Activated T-helper 1 cell treated with anti-CD3 and anti-CD28 coated beads, Interleukin-2, amount 50 U/mL, for 16 hours (primary cell): ENCODE measurements at places on chromosomes 3 and 15.

DNA sequence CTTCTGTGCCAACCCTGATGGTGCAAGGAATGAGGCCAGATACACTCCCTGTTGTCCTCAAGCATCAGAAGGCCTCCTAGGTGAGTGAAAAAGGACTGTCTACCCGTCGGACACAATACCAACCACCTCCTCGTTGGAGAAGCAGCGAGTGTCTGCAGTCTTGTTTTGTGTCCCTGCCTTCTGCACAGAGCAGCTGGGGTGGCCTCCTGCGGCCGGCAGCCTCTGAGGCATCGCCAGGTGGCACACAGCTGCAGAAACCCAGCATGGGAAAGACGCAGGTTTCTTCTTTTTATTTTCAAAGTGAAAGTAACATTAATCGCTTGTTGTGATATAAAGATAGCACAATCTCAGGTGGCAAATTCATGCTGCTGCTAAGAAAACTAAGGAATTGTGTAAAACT lies 509.9 kb downstream of the OCA2 start:
- no peak for DNase-seq

DNA sequence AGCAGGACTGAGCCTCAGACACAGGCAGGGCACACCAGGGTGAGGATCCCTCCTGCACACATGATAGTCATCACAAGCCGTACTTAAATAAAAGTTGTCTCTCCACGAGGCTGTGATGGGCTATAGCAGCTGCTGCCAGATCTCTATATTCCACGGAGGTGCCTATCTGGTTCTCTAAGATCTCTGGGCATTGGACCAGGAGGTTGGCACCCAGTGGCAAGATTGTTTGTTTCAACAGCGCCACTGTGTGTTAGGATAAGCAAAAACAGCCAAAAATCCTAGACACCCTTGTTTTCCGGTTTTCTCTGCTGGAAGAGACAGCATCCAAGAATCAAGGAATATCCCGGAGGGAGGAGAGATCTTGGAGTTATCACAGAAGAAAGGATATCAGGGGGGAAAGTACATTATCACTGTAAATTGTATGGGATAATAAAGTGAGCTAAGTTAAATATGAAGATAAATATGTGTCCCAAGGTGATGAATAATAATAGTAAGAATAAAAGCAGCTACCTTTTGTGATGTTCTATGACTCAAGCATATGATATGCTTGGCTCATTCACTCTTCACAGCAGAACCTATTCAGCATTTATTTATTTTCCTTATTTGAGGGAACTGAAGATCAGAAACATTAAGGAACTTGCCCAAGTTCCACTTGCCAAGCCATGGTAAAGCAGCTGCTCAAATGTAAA lies 90.6 kb upstream of the AKAP13 start:
- DNase-seq: no peak

DNA sequence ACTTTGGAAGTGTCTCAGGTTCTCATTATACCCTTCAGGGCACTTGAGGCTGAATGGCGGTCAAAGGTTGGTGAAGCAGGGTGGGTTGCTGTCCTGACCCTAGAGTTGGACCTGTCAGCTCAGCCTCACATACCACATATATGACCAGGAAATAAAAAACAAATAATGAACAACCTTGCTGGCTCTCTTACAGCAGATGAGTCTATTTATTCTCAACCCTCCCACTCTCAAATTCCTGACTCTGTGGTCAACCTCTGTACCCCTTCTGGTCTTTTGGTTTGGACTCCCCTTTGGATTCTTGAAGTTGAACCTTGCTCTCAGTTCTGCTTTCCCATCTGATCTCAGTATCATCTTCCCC lies 16.9 kb downstream of the PPP2R3A start:
- no peak for DNase-seq

GRCh38 chr3:14351617-14352001 lies 50.8 kb upstream of the SLC6A6 start:
- DNase-seq: no peak

DNA sequence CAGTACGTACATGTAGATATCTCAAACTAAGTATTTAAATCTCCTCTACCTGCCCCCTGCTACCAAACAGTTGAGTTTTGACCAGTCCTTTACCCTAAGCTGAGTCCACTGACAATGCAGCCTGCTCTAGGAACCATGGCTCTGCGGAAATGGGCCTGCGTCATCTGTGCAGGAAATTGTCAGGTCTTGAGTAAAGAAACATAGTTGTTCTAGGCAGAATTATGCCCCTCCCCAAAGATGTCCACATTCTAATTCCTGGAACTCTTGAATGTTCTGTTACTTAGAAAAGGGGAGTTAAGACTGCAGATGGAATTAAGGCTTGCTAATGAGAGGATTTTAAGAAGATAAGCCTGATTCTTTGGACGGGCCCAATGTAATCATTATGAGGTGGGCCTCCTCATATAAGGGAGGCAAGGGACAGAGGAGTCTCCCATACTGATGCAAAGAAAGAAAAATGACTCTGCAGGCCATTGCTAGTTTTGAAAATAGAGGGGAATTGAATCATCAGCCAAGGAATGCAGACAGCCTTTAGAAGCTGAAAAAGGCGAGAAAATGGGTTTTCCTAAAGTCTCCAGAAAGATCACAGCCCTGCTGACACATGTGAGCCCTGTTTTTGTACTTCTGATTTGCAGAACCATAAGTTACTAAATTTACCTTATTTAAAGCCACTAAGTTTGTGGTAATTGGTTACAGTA lies 5.5 kb upstream of the VGLL3 start:
- DNase-seq: no peak

GRCh38 chr15:96331144-96331944 lies 844 bp downstream of the NR2F2 start:
- DNase-seq: no peak
